Breast epithelium (tissue), 4 donors: ENCODE measurements at places on chromosomes 16 and 17. TPM values are rescaled to one million over a fixed set of nuclear protein-coding genes. Genes with fewer than 3 reads are reported as not detected.

GRCh38 chr16:25210758-25211157, 6.0 kb upstream of the AQP8 start:
- DNase-seq, result no peak

DNA sequence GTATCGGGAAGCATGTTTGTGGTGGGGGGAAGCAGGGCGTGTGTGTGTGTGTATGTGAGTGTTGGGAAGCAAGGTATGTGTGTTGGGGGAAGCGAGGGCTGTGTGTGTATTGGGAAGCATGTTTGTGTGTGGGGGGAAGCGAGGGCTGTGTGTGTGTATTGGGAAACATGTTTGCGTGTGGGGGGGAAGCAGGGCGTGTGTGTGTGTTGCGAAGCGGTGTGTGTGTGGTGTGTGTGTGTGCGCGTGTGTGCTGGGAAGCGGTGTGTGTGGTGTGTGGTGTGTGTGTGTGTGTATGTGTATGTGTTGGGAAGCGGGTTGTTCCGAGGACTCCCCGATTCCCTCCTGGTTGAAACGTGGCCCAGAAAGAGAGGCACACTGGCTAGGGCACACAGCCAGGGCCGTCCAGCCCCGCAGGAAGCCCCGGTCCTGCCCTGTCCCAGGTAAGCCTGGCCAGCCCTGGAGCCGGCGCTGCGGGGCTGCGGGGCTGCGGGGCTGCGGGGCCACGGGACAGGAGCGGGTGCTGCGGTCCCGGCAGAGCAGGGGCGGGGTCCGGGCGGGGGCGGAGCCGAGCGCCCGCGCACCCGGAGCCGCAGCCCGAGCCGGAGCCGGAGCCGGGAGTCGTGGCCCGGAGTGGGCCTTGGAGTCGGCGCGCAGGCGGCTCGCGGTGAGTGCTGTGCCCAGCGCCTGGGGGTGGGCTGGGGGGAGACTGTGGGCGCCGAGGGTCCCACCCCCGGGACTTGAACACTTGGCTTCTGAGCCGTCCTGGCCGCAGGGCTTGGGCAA, at the start of gene NOD2:
Gene NOD2 (plus strand): TSS at position 608 of the 783 bp plus-strand sequence. CDS start 5,890 bp downstream, outside the sequence.
- DNase-seq, result no peak

- DNase-seq, result no peak
Observed at GRCh38 chr17:37779554-37779953, 34.7 kb upstream of the HNF1B start.

DNA sequence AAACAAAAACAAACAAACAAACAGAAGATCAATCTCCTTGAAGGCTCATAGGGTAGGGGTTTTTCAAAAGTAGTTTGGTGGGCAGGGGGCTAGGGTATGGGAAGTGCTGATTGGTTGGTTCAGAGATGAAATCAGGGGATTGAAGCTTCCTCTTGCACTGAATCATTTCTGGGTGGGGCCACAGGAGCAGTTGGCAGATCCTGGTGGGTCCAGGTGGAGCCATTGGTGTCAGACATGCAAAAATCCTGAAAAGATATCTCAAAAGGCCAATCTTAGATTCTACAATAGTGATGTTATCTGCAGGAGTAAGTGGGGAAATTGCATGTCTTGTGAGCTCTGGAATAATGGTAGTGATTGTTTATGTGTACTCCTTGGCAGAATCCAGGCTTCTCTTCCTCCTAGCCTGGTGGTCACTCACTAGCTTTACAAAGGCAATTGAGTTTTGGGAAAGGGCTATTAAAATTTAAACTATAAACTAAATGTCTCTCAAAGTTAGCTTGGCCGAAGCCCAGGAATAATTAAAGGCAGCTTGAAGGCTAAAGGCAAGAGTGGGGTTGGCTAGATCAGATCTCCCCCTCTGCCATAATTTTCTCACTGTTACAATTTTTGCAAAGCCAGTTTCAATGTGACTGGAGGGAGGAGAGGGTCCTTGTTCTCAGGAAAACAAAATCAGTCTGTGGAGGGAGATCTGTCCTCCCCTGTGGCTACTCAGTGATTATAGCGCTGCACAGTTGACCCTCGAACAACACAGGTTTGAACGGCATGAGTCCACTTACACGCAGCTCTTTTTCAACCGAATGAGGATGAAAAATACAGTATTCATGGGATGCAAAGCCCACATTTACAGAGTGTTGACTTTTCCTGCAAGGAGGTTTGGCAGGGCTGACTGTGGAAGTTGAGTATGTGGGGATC, 45.2 kb downstream of the RNF112 start:
- DNase-seq, result no peak

Gene CD300H
- not detected for total RNA-seq

Gene GCGR
- not detected for total RNA-seq
